GM12891 (cell line): ENCODE measurements at places on chromosomes 7 and 10.

DNA sequence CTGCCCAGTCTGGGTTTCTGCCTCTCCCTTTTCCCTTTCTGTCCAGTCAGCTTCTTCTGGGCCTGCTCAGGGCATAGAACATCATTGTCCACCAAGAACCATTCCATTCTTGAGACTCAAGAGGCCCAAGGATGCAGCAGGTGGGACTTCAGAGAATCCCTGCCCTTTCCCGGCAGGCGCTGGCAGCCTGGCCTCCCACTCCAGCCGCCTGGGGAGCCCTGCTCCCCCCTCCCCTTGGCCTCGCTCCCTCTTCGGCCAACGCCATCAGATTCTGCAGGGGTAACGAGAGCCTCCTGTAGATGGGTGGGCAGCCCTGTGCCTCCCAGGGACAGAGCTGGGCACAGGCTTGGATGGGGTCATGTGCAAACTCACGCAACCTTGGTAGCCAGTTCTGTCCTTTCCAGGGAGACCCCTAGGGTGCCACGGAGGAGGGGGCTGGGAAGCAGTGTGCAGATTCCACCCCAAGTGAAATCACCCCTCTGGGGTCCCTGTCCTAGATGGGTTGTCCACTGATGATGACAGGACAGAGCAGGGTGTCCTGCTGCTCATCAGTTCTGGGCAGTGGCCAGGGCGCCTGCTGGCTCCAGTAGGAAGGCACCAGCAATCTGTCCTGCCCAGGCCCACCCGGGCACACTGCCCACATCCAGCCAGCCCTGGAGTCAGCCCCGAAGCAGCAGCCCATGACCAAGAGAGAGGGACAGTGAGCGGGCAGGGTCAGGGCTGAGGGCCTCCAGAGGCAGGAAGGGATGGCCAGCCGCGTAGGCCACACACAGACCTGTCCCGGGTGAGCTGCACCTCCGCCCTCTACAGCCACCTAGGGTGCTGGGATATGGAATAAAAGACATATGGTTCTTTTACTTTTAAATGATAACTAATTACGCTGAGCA, 47.7 kb downstream of the RASGEF1A start:
- DNase-seq, result no peak

GRCh38 chr10:3528271-3528670, 256.7 kb downstream of the KLF6 start:
- DNase-seq, result no peak

- DNase-seq, result no peak
Measured at GRCh38 chr7:71372991-71373390, 241.0 kb downstream of the GALNT17 start.

DNA sequence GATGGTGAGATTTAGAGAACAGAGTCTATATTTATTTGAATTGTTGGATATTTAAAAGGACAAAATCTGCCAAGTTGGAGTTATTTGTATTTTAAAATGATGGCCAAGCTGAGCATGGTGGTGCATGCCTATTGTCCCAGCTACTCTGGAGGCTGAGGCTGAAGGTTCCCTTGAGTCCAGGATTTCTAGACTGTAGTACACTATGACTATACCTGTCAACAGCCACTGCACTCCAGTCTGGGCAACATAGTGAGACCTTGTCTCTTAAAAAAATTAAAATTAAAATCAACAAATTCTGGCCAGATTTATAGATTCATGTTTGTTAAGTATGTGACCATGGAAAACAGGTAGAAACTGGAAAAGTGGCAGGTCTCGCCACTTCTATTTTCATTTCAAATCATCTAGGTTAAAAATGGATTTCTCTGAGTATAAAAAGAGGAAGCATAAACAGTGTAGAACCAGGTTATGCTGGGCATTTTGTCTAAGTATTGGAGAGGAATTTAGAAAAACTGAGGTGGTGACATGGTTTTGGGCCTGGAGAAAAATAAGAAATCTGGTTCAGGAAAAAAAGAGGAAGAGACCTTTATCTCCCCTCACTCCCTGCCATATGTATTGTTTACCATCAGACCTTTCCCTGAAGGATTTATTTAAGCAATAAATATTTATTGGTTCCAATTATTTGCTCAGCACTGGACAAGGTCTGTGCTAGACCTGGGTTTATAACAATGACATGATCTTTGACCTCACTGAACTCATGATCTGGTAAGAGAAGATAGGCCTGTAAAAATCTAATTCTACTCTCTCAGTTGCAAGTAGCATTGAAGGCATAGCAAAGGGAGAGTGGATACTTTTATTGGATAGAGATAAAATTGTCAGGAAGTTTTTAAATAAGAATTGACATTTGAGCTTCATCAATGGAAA, 134.2 kb downstream of the TSPAN12 start:
- DNase-seq, result no peak

DNA sequence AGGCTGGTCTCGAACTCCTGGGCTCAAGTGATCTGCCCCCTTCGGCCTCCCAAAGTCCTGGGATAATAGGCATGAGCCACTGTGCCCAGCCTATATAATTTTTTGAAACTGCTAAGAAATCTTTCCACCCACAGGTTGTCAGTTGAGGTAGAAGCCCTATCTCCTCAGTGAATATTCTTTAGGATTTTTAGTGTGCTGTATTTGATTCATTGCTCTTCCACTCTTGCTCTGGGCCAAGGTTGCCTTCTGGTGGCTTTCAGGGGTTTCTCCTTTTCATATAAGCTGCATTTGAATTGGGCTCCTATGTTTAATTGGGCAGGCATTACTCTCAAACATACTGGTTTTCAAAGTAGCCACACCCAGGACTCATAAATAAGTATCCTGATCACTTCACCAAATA, 931.2 kb downstream of the GATA3 start:
- DNase-seq, result no peak

GRCh38 chr10:107022600-107023354, 141.7 kb downstream of the SORCS1 start:
- DNase-seq, result no peak

DNA sequence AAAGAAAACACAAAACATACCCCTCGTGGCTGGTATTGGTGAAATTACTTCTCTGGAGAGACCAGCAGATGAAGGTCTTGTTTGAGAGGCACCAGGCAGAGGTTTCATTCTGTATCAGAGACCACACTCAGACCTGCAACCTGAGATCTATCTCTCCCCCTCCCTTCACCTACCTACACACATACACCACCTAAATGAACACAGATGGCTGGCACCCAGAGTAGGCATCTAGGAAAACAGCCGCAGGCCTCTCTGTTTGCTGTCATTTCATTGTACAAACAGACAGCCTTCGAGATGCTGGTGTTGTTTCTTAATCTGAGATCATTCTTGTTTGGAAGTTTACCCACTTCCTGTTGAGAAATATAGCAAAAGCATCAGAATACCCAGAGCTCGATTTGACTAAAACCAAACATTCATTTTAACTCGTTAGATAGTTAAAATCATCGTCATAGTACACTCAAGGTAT, 173.9 kb upstream of the SLC25A13 start:
- peak; percentile 5 for DNase-seq

GRCh38 chr7:115613836-115614235, 416.7 kb downstream of the TFEC start:
- DNase-seq, result no peak
